Ecto neural progenitor cell (in vitro differentiated cells): ENCODE measurements at places on chromosomes 13 and 19.

- DNase-seq: no peak
Measured at GRCh38 chr13:41562083-41562482, 104.7 kb downstream of the RGCC start.

DNA sequence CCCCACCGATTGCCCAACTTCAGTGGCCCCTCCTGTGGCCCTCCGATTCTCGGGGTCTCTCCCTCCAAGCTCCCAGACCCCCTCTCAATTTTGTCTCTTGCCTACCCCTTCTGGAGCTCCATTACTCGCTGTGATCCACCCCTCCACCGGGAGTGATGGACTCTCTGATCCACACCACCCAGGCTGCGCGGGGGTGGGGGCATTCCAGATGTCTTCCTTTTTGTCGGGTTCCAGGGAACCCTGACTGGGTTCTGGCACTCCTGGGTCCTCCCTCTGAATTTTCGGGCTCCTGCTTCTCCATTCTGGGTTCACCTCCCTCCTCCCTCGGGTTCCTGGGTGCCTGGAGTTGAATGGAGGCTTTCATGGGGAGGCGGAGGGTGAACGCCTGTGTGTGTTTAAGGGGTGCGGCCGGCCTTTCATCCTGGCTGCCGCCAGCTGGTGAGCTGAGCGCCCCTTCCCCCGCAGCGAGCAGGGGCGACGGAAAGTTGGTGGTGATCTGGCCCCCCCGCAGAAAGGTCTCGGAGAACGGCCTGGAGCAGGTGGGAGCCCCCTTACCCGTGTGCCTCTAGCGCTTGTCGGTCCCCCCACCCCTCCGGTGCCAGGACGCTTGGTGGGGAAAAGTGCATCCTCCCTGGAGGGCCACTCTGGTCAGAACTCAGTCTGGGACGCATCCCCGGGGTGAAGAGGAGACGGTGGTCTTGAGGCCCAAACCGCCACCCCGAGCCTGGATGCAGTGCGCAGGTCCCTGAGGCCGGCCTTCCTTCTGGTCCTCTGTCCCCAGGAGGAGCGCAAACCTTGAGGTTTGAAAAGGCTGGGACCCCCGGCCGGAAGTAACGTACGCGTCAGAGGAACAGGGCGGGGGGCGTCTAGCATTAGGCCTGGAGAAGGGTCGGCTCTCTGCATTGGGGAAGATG is 1.6 kb downstream of the MISP3 start:
- no peak for DNase-seq

- no peak for DNase-seq
Measured at GRCh38 chr19:33755099-33756035, 41.3 kb upstream of the KCTD15 start.

DNA sequence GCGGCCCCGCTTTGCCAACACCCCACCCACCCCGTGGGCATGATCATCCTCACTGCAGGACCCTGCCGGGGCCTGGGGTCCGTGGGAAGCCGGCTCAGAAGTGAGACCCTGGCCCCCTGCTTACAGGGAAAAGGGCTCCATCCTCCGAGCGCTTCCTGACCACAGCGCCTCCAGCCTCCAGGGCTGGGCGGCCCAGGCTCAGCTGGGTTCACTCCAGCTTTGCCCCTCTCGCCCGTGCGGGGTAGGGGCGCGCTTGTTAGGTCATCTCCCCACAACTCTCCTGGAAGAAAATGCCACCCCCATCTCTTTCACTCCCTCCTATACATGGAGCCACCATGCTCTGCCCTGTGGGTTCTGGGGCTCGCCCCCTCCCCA is 6.6 kb upstream of the C1QTNF9B start:
- no peak for DNase-seq

DNA sequence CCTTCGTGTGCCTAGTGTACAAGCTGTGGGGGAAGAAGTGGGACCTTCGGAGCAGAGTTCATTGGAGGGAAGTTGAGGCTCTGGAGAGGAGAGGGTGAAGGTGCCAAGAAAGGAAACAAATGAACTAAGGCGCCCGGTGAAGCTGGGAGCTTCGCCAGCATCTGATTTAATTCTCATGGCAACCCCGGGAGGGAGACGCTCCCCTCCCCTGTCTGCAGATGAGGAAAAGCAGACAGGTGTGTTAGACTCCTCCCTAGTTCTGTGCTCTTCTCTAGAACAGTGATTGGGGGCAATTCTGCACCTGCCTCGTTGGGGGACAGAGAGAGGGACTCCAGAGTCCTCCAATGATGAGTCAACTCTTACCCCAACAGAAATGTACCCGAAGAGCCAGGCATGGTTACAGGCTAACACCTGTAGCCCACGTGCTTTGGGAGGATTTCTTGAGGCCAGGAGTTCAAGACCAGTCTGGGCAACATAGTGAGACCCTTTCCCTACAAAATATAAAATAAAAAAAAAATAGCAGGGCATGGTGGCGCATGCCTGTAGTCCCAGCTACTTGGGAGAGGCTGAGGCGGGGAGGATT is 4.2 kb downstream of the SSC5D start:
- no peak for DNase-seq

DNA sequence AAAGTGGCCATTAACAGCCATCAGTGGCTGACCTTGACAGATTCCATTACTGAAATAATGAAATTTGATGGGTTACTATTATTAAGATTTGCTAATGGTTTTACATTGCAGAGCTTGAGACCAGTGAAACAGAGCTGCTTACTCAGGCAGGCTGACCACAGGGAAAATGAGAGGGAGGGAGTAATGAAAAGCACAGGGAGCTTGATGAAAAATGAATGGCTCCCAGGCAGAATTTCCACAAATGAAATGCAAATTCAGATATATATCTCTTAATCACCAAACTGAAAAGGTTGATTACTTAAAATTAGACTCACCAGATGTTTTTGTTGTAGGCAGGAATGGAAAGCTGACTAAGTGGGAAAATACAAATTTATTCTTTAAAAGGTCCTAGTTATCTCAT is 36.1 kb downstream of the HTR2A start:
- no peak for DNase-seq

- peak; percentile 69 for DNase-seq
Measured at GRCh38 chr13:114121496-114122126, 10.8 kb downstream of the RASA3 start.

DNA sequence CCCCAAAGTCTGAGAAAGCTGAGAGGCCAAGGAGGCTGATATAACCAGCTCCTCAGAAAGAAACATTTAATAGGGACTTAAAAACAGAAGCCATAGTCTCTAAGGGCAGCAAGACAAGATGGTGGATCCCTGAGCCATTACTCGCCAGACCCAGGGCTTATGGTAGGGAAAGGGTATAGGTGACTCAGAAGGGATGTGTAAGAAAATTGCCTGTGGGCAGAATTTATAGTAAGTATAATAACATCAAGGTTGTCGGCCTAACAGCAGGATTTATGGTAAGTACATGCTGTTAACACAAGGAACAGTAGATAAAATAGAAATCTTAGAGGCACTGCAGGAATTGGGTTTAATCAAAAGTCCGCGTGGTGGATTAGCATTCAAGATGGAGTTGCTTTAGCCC is 14.7 kb downstream of the KBTBD6 start:
- DNase-seq: no peak

DNA sequence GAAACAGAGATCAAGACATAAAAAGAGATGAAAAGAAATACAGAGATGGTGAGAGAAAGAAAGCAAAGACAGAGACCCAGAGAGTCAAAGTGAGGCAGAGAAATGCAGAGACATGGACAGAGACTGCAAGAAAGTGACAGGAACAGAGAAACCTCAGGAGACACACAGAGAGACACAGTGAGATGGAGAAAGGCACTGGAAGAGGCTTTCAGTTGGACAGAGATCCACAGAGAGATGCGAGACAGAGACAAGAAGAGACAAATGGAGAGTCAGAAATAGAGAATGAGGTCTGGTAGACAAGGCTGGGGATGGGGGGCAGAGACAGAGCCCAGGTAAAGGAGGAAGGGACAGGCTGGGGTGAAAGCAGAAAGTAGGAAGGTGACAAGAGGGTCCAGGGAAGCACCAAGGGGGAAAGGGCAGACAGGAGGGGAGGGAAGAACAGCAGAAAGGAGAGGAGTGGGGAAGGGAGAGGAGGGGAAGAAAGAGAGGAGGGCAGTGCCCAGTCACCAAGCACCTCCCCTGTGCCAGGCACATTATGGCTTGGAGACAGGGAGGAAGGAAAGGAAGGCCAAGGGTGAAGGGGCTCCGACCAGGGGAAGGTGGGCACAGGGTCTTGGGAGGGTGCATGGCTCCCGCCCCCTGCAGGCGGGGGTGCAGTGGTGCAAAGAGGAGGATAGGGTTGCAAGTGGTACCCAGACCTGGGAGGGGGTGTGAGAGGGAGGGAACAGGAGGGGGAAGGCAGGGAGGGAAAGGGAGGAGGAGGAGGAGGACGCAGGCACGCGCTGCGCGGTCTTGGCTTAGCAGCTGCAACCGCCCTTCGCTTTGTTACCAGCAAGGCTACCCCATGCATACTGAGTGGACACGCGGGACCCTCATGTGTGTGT is 38.4 kb downstream of the DEDD2 start:
- DNase-seq: peak; percentile 65

DNA sequence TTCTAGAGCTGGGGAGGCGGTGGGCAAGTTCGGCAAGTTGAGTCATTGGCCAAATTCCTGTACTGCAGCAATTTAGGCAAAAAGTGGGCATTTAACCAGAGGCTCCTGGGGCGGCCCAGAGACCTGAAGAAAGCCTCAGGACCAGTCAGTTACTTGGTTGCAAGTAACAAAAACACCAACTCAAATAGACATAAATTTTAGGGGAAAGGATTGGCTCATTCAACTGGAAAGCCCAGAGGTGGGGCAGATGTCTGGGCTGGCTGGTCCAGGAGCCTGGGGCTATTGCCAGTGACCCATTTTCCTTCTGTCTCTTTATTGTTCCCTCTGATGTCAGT is 97.1 kb downstream of the SIPA1L3 start:
- no peak for DNase-seq

- no peak for DNase-seq
Measured at GRCh38 chr19:40266119-40266518, 19.0 kb downstream of the AKT2 start.

- DNase-seq: no peak
Measured at GRCh38 chr19:56112313-56112709, 8.8 kb downstream of the ZNF787 start.

DNA sequence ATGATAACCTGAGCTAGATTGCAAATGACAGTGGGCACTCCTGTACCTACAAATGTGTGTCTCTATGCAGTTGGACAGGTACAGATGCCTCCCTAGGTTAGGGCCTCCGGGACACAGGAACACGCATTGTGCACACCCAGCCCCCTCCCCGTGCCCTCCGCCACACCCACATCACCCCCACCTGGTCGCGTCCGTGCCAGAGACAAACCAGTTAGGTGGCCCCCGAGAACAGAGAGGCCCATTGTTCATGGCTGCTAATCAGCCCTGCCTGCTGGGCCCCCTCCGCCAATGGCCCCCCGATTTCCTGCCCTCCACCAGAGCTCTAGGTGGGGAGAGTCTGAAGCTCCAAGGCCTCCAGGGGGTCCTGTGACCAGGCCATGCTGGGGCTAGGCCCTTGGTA is 13.7 kb downstream of the NRTN start:
- DNase-seq: no peak

GRCh38 chr19:2249880-2250765 is 1.0 kb downstream of the AMH start:
- DNase-seq: no peak

DNA sequence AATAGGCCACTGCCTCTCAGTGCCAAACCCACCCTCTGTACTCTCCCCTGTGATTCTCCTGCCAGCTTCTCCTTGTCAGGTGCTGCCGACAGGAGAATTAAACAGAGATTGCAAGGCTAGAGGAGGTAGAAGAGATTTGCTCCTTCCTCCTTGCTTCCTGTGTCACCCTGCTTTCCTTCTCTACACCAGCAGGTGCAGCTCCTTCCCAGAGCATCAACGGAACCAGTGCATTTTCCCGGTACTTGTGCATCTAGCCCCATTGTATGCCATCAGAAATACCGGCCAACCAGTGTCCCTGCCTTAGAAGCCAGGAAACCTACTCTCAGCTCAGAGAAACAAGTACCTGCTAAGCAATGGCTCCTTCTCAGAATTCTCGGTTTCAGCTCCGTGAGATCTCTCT is 253.2 kb downstream of the SUCLA2 start:
- DNase-seq: no peak

DNA sequence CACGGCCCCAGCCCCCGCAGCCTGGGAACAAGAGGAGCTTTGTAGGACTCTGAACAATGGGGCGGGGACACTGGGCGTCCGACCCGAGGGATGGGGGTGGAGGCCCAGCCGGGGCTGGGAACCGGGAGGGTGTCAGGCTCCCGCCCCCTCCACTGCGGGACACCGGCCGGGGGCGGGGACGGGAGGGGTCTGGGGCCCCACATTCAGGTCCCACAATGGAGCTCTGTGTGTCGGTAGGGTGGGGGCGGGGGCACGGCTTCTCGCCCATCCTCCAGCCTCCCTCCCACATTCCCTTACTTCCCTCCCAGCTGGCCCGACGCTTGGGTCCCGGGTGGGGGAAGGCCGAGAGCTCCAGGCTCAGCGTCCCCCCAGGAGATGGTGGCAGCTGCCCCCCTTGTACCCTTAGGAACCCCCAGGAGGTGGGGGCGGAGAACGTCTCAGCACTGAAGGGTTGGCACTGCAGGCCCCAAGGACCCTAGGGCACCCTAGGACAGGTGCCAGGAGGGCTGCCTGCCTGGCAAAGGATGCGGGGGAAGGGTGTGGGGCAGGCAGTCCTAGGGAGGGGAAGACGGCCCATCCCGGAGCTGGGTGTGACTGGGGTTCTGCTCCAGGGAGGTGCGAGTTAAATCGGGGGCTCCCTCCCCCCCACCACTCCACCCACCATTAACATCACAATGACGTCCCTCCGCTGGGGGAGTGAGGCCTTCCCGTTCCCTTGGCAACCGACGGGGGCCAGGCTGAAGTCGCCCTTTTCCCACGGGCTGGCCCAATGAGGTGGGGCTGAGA is 5.3 kb downstream of the TTYH1 start:
- DNase-seq: peak; percentile 93

DNA sequence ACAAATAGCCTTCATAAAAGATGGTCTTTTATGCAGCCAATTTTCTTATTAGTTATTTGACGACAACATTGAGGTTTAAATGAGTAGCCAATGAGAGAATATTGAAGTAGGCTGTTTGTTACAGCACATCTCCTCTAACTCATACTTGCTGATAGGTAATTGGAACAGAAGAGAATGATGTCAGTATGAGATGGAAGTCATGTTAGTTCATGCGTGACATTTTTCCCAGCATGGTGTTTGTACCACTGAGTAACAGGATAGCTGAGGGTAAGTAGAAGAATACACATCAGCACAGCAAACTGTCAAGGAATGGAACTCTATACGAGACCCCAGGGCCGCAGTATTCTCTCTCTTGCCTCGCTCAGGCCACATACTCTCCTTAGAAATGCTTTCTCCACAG is 37.2 kb downstream of the COL4A2 start:
- no peak for DNase-seq

DNA sequence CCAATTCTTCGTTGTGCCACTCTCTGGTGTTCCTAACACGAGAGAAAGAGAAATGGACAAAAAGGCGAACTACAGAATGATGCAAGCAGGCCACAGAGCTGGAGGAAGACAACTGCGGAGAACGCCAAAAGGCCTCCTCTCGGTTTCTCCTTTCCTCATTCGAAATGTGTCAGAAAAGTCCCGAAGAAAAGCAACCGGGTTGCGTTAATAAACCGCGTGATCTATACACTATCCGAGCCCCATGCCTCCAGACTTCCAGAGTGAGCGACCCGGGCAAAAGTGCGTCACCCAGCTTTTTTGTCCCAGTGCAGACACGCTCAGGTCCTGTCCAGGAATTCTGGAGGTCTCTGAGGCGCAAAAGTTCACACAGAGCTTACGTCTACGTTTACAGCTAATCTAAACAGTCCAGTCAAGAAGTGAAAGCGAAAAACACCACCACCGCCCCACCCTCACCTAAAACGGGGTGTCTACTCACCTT is 413 bp downstream of the N4BP2L2 start:
- no peak for DNase-seq
